ENCODE measurements at places on chromosomes 2 and 18.

GRCh38 chr2:205024822-205025518, 479.7 kb downstream of the PARD3B start:
- DNase-seq: no peak

DNA sequence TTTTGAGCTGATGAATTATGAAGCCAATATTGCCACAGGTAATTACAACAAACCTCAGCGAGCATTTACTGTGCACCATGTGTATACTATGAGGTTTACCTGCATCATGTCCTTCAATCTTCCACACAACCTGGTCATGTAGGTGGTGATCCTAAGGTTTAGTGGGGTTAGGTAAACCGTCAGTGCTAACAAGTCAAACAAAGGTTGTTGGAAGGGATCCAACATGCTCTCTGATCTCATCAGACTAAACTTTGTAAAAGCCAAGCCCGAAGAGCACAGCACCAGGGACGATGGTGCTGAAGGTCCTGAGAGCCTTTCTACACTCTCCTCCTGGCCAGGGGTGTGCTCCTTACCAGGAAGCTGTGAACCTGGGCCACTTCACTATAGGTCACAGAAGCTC, 29.4 kb downstream of the SH3YL1 start:
- DNase-seq: no peak

DNA sequence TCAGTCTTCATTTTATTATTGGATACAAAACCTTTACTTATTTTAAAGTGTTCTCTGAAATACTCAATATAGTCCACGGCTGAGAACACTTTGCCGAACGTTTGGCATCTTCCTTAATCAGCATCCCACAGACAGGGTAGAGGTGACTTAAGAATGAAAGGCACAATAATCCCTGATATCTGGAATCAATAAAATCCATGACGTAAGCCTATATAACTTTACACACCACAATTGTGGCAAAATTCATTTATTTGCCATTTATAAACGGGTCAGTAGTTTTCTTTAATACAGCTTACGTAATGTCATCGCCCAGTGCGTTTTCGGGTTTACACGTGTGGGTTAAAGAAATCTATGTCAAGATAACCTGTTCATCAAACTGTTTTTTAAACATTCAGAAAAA, 1.3 kb downstream of the MGAT4A start:
- no peak for DNase-seq

DNA sequence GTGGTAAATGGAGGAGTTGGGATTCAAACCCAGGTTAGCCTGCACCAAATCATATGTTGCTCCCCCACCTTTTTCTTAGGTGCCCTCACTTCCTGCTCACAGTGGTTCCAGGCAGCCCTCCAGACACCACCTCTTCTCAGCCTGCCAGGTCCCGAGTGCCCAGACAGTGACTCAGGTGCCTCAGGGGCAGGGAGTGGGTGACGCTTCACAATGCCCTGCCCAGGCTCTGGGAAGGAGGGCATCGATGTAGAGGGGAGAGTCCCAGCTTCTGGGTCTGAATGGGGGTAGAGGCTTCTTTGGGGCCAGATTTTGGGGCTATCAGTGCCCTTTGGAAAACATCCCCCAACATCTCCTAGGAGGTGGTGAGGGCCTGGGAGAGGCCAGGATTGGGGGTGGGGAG, 5.2 kb upstream of the DNAJB2 start:
- no peak for DNase-seq

- DNase-seq: no peak
These were observed 1.9 kb downstream of the CD302 start for GRCh38 chr2:159795841-159796690.

All from naive thymus-derived CD8-positive, alpha-beta T cell (primary cell).